H7 (cell line): ENCODE measurements at places on chromosomes 7 and 10. TPM values are rescaled to one million over a fixed set of nuclear protein-coding genes. Genes with fewer than 3 reads are reported as not detected.

PTPN20 gene
- not detected in 2 replicates for total RNA-seq

LRRD1 gene
- total RNA-seq: not detected in 2 replicates

EBLN1 gene
- not detected in 2 replicates for total RNA-seq

SLC25A13 gene
- total RNA-seq: 73.6 and 80.1 TPM in 2 replicates

FMC1 gene
- 24.7 and 32.6 TPM in 2 replicates for total RNA-seq

ZSCAN21 gene
- total RNA-seq: 27.2 and 32.9 TPM in 2 replicates

- DNase-seq: no peak
These were observed 394.8 kb upstream of the IGFBP3 start for GRCh38 chr7:46315891-46316290.

DNA sequence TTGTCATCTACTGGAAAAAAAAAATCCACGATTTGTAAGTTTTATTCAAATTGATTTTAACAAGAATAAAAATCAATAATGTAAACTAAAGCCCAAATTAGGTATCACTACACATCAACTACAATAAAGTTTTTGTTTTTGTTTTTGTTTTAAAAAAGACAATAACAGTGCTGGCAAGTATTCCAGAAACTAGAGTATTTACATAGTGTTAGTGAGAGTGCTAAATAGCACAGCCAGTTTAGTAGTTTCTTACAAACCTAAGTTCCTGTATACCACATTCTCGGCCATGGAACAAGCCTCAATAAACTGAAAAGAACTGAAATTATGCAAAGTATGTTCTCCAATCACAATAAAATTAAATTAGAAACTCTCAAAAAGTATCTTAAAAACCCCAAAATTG, 8.1 kb downstream of the ARHGAP12 start:
- DNase-seq: no peak

GRCh38 chr7:157299613-157300368, 37.0 kb upstream of the DNAJB6 start:
- DNase-seq: peak; percentile 80

DNA sequence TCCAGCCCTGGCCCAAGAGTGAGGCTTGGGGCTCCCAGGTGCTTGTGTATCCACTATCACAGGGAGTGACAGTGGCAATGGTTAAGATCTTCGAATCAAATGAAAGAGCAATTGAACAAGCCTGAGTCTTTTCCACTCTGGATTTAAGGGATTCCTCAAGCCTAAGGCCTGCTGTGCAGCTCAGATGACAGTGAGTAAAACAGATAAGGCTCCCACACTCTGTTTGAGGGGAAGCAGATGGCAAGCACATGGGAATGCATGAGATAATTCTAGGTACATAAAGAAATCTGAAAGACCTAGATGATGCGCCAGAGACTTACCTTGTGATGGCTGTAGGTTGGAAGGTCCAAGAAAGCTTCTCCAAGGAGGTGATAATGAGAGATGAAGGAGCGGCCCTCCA, 95.0 kb downstream of the LRRC18 start:
- DNase-seq: no peak

GRCh38 chr10:10798102-10798863, 219.4 kb upstream of the CELF2 start:
- peak; percentile 50 for DNase-seq
